ENCODE measurements at places on chromosomes 3 and 15.

- no peak for DNase-seq
Observed at GRCh38 chr15:91872356-91873137, 19.0 kb downstream of the SLCO3A1 start.

DNA sequence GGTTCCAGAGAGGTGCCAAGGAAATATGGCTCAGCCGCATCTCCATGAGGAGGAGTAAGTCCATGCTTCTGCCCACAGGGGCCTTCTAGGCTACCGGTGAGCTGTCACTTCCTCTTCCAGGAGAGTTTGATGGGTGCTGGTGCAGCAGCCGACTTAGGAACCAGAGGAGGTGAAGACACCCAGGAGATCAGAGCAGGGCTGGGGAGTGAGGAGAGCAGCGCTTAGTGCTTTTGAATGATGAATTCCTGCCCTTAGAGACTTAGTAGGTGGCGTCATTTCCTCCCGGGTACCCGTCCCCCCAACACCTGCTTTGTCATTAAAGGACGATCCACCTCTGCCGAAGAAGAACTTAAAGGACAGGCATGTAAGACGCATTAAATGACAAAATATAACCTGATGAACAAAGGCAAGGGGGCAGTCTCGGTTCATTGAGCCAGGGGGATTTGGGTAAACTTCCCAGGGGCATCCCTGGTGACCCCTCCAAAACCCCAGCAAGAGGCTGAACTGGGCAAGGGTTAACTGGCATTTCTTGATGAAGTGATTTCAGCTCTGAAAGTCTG, 67.6 kb downstream of the HES1 start:
- peak; percentile 11 for DNase-seq

DNA sequence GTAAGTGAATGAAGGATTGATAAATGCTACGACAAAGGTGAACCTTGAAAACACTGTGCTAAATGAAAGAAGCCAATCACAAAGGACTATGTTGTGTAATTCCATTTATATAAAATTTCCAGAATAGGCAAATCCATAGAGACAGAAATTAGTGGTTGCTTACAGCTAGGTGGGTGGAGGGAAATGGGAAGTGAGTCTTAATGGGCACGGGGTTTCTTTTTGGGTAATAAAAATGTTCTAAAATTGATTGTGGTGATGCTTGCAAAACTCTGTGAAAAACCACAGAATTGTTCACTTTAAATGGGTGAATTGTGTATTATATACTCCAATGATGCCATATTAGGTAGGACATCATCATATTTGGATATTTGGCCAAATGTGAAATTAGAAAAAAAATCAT, 20.9 kb upstream of the TEX9 start:
- no peak for DNase-seq

DNA sequence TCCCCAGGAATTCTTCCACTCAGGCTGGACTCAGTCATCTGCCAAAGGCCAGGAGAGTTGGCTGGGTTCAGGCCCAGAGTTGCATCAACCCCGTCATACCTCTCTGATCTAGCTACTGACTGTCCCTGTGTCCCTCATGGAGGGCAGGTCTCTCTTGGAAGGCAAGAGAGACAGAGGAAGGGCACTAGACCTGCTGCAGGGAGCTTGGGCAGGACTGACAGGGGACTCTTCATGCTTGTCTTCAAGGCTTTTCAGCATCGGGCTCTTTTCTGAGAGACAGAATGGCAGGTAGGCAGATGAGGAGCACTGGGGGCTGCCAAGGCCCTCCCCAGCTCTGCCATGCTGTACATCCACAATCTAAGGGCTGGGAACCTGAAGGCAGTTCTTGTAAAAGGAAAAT, 140.1 kb upstream of the MRPS22 start:
- no peak for DNase-seq

GRCh38 chr3:186137051-186137685, 28.3 kb upstream of the ETV5 start:
- no peak for DNase-seq
